Activated CD4-positive, alpha-beta T cell treated with anti-CD3 and anti-CD28 coated beads, Interleukin-2, amount 50 U/mL, for 48 hours (primary cell): ENCODE measurements at places on chromosomes 11 and 22.

GRCh38 chr11:38481391-38481790 is 1883.4 kb upstream of the RAG2 start:
- no peak for DNase-seq

DNA sequence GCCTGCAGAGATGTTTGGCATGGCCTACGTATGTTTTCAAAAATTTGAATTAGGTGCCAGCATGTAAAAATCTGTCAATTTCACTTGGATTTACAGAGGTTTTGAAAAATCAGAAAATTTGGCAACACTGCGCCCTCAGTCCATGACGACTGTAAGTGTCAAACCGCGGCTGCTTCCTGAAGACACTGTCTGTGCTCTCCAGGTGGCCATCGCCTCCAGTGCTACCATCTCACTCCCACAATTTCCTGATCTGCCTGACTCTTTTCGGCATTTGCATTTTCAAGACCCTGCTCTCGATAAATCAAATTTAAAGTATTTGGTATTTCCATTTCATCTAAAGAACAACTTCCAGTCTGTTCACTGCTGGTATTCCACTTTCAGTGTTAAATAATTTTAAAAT is 34.6 kb downstream of the VSIG10L2 start:
- DNase-seq = no peak

DNA sequence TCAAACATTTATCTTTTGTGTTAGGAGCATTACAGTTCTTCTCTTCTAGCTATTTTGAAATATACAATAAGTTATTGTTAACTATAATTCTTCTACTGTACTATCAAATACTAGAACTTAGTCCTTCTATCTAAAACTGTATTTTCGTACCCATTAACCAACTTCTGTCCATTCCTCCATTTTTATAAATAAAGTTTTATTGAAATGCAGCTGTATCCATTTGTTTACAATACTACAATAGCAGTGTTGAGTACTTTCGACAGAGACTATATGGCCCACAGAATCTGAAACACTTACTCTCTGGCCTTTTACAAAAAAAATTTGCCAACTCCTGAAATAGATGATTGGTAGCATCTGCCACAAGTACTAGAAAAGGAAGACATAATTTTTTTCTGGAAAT is 4.7 kb upstream of the SLC35C1 start:
- DNase-seq = no peak

GRCh38 chr11:17405232-17406005 is 17.0 kb upstream of the KCNJ11 start:
- no peak for DNase-seq

DNA sequence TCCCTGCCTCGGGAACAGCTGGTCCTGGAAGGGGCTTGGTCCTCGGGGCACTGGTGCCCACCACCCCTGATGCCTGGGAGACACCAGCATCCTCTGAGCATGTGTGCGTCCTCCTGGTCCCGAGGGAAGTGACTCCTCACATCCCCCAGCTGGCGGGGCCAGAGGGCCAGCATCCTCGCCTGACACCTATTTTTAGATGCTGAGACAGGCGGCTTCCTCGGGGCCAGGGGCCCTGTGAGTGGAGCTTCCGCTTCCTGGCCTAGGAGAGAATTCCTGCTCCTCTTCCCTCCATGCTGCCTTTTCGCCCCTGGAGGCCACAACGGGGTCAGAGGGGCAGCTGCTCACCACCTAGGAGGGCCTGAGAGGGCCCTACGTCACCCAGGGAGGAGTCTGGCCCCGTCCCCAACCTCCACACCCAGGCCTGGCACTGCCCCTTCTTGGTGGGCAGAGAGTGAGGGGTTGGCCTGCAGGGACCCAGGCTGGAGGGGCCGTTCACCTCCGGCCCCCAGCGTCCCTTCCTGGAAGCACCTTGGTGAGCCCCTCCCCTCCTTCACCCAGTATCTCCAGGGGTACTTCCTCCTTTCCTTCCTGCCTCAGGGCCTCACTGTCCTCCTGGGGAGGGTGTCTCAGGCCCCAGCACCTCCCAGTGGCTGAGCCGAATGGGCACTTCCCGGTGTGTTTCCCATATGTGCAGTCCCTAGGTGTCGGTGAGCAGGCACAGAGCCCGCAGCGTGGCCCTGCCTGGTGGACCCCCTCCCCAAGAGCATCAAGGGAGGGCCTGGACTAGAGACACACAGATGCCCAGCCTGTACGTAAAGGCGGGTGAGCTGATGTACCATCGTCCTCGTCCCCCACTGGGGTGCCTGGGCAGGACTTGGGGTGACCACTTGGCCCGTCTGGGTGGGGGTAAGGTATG is 6.1 kb downstream of the CD81 start:
- no peak for DNase-seq

- no peak for DNase-seq
Observed at GRCh38 chr11:86575208-86575855, 97.1 kb downstream of the ME3 start.

DNA sequence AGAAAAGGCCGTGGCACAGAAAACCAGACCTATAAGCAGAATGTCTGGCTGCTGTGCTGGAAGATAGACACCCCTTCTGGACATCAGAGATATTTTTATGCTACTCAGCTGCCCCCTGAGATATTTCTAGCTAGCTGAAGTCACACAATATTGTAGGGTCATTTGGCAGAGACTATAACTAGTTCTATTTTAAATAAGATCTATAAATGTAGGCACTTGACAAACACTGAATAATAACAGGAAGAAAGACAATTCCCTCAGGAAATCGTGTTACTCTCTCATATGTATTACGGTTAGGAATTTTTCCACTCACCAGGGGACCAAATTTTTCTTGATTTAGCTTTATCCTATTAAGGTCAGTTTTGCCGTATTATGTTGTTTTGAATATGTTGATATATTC is 845.4 kb downstream of the OPCML start:
- no peak for DNase-seq

DNA sequence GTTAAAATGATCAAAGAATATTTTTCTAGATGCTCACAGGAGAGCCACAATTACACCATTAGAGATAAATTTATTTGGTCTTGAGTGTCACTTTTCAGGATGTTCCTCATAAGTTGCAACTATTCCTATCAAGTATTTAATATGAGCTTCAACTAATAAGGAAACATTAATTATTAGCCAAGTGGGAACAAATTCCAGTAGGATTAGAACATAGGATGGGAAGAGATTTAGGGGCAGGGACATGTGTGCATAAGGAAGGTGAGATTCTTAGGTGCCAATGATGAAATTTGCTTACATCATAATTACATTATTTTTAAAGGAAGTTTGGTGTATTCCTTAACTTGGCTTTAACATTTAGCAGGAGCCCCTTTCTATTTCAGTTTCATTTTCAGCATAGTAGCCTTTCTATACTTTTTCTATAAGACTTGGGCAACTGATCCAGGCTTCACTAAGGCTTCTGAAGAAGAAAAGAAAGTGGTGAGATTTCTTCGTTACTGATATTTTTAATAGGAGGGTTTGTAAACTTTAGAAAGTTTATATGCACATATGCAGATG is 38.8 kb downstream of the CSRP3 start:
- no peak for DNase-seq

- DNase-seq = no peak
Observed at GRCh38 chr11:115709297-115709696, 205.1 kb upstream of the CADM1 start.

- DNase-seq = no peak
Observed at GRCh38 chr11:75066061-75066460, 30.6 kb downstream of the OR2AT4 start.

DNA sequence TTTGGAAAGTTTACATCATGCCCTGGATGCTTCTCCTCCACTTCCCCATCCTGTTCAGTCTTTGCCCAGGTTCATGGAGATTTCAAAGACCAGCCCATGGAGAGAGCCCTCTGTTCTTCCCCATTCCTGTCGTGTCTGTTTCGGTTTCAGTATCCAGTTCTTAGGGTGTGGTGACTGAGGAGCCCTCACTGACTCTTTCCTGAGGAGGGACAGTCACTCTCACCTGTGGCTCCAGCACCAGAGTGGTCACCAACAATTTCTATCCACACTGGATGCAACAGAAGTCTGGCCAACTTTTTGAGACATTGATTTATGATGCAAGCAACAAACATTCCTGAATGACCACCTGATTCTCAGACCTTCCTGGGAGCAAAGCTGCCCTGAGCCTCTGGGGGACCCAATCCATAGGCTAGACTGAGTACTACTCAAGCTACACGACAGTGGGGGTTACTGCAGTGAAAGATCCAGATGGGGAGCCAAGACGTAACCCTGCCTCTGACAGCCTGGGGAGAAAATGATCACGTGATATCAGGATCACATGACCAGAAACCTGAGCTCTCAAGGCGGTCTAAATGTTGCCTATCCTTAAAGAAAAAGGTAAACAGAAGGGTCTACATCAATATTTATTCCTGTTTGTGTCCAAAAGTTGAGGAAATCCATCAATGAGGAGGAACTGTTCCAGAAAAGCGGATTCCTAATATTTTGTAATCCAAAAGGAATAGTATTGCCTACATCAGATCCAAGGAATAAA is 76.2 kb upstream of the VPREB1 start:
- DNase-seq = no peak

DNA sequence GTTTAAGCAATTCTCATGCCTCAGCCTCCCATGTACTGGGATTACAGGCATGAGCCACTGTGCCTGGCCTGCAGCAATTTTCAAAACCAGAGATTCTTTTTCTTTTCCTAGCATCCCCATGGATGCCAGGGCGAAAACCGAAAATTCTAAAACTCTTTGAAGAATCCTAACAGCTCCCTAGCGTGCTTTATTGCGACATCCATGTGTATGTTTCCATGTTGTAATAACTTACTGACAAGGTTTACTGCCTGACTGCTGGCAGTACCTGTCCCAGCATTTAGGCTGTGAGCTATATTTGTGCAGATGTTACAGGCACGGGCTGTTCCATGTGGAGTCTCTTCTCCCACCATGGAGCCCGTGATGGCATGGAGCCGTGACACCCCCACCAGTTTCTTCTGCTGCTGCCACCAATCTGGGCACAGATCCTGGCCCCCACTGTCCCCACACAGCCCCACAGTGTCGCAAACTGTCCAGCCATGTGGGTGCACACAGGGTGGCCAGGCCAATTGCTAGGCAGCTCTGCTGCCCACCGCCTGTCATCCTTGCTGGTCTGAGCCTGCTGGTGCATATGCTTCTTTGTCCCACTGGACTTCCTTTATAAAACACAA is 7.1 kb upstream of the TAB1 start:
- no peak for DNase-seq

DNA sequence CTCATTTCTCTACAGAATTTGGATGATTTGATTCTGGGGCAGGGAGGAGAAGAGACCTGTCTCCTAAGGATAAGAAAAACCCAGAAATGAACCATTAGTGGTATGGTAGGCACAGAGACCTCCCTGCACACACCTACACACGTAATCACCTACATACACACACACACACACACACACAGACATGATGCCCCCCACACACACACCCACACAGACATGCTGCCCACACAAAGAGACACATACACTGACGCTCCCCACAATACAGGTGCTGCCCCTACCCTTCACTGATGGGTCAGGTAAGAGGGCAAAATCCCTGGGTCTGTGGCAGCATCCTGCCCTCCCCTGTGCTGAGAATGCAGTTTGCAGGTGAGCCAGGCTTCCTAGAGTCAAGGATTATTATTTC is 1.1 kb upstream of the SYT7 start:
- DNase-seq = no peak

GRCh38 chr11:86670181-86670580 is 2.2 kb downstream of the ME3 start:
- no peak for DNase-seq

DNA sequence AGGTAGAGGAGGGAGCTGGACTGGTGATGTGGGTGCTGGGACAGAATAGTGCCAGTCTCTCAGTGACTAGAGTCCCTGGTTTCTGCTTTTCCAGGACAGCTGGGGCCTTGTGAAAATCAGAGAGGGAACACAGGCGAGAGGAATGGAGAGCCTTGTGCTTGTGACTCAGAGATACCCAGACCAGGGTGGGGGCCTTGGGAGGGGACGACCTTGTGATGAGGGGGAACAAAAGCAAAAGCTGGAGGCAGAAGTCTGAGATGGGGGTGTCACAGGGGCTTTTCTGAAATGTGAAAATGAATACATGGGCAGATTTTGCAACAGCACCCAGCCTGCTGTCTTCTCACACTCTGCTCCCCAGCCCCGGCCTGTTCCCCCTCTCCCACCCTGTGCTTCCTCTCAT is 3.4 kb upstream of the NR1H3 start:
- DNase-seq = no peak

GRCh38 chr11:73983741-73984538 is 1.3 kb upstream of the UCP2 start:
- no peak for DNase-seq
